ENCODE measurements at places on chromosomes 7 and 10. TPM values are rescaled to one million over a fixed set of nuclear protein-coding genes. Genes with fewer than 3 reads are reported as not detected.

ASB13 gene
- 22.2 TPM for total RNA-seq

DNA sequence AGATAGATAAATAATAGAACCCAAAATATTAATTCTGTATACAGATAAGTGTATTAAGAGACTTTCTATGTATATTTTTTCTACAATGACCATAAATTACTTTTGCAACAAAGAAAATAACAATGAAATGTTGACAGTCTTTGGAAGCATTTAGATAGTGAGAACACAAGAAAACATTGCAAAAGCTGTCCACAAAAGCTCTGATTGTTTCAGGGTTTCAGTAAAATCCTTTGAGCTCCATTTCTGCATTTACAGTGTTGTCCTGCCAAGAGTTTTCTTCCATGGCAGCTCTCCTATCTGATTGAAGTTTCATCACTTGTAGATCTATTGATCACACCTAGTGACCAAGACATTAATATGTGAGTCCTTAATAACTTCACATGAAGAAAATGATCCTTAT, 321.8 kb downstream of the GPR37 start:
- no peaks in the 10 kb centered on the region for H3K36me3 ChIP-seq
- no peaks in the 10 kb centered on the region for H3K4me1 ChIP-seq
- H3K27me3 ChIP-seq: no peaks in the 10 kb centered on the region
- no peak overlapping the region for H3K27ac ChIP-seq
- no peak overlapping the region for H3K4me3 ChIP-seq

LMBR1 gene
- 62.9 TPM for total RNA-seq

ZSWIM8 gene
- 49.8 TPM for total RNA-seq

DNA sequence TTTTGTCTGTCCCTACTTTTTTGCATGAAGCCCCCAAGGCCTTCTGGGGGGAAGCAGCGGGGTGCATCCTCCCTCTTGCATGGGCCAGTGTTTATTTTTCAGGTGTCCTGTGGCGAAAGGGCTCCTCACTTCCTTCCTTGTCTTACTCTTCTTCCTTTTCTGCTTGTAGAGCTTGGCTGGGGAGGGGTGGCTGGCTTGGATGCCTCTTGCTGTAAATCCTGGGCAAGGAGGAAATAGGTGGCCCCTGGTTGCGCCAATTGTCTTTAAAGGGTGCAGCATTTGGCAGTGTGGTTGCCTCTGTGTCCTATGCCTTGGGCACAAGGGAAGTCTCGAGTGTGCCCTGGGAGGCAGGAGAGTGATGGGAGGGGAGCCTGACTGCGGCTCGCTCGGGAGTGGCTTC, 95.0 kb downstream of the SH2D4B start:
- no peaks in the 10 kb centered on the region for H3K27me3 ChIP-seq
- H3K4me1 ChIP-seq: no peaks in the 10 kb centered on the region
- no peaks in the 10 kb centered on the region for H3K36me3 ChIP-seq
- H3K4me3 ChIP-seq: no peak overlapping the region
- no peak overlapping the region for H3K27ac ChIP-seq

Data from H1 (cell line).